Stimulated activated CD4-positive, alpha-beta T cell treated with anti-CD3 and anti-CD28 coated beads, Interleukin-1b, Interleukin-23, amount 100 ng/mL, for 1 hour (primary cell): ENCODE measurements at places on chromosomes 1 and 21.

- no peak for DNase-seq
Measured at GRCh38 chr21:42189860-42190485, 29.0 kb upstream of the ABCG1 start.

DNA sequence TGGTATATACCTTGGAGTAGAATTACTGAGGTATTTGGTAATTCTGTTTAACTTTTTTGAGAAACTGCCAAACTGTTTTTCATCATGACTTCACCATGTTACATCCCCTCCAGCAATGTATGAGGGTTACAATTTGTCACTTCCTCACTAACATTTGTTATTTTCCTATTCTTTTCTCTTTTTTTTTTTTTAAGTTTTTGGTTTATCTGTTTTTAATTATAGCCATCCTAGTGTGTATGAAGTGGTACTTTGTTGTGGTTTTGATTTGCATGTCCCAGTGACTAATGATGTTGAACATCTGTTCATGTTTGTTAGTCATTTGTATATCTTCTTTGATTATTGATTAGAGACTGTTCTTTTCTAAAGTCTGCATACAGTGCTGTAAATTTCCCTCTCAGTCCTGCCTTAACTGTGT lies 147.3 kb downstream of the HS2ST1 start:
- DNase-seq, result no peak

- DNase-seq, result no peak
Measured at GRCh38 chr1:12416101-12416500, 186.3 kb downstream of the VPS13D start.

- DNase-seq, result no peak
Measured at GRCh38 chr1:166700696-166701095, 138.6 kb upstream of the POGK start.

DNA sequence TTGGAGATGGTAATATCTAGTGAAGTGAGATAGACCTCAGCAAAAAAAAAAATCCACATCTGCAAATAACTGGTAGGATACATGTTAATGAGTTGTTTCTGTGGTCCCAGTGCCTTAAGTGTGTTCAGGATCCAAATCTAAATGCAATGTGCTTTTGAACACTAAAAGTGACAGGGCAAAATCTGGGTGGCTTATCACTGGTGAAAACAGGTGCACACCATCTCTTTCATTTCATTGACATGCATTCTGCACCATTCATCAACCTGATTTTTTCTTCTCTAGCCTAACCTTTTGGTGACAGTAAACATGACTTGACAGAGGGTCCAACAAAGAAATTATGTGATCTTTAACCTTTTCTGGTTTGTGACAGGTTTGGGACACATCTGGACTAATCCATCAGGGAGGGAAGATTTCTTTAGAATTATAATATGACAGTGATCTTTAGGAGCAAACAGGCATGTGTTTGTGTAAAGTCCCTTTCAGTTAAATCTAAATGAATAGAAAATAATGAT lies 201.6 kb upstream of the NEGR1 start:
- no peak for DNase-seq
